GM19239 (cell line): ENCODE measurements at places on chromosomes 6 and 20.

- DNase-seq = no peak
Measured at GRCh38 chr20:44111712-44112335, 75.2 kb downstream of the JPH2 start.

- no peak for DNase-seq
Measured at GRCh38 chr20:16474363-16474762, 98.9 kb downstream of the KIF16B start.

DNA sequence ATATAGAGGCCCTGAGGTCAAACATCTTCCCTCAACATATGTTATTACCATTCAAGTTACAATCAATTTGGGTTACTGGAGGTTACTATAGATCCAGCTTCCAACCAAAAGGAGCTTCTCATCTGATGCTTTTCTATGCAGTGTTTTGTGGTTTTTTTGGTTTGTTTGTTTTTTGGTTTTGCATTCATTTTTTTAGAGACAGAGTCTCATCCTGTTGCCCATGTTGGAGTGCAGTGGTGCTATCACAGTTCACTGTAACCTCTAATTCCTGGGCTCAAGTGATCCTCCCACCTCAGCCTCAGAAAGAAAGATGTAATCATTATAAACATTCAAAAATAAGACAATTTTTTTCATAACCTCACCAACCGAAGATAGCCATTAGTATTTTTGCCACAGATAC, 124.4 kb upstream of the JARID2 start:
- DNase-seq = no peak

- no peak for DNase-seq
Measured at GRCh38 chr20:33008336-33009213, 1.1 kb downstream of the BPIFB2 start.

GRCh38 chr20:58608096-58608840, 42.8 kb upstream of the STX16 start:
- no peak for DNase-seq

DNA sequence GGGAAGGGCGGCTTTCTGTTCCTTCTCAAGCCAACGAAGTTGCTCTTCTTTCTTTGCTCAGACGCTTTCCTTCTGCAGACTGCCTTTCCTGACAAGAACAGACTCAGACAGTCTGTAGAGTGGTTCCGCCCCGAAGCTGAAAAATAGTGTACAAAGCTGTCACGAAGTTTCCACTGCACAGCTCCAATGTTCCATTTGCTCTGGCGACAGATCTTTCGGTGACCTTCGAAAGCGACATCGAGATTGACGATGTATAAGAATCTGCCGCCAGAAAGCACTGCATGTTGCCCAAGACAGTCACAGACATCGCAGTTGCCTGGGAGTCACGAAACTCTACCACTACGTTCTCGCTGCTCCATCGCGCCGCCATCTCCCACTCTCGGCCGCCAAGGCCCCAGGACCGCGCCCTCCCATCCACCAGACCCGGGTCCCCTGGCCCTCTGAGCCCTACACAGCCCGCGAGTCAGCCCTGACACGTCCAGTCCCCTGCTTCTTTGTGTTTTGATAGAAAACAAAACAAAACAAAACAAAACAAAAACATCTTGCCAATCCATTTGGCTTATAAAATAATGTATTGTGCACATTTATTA, 42.1 kb upstream of the ZNF184 start:
- DNase-seq = no peak

DNA sequence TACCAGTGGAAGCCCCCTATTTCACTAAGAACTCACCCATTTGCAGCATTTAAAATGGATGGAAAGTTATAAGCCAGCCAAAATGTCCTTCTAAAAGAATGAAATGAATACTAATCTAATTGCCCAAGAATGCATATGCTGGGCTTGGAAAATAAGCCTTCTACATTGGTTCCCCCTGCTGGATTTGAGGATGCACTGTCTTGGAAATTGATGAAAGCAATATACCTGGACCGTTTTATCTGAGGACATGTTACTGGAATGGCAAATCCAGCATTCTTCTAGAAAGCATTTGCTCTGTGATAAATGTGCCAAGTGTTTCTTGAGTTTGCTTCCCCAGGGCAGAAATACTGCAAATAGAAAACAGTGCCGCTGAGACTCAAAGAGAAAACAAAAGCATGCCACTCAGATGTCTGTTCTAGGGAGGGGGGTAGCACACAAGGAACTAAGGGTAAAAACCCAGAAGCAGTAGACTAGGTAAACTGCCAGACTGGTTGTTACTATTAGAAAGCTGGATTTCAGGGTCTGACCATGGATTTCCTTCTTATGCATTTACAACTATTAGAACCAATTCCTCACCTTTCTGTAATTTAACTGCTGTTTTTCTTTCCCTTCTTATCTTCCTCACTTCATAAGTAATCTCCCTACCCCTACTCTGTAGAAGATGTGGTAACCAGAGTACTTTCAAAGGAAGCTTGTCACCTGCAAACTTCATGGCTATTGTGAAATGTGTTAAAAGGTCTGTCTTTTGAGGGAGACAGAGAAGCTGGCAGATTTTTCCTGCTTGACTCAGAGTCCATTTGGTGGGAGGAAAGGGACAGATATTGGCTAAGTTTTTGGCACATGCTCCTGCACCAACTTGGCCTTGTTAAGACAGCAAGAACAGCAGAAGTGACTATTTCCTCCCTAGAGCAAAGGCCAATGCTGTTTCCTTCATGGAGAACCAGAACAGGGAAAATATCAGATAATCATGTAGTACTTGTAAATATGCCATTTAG, 642.6 kb downstream of the KIF16B start:
- DNase-seq = no peak

- DNase-seq = no peak
Measured at GRCh38 chr6:66245231-66245630, 538.2 kb upstream of the EYS start.

DNA sequence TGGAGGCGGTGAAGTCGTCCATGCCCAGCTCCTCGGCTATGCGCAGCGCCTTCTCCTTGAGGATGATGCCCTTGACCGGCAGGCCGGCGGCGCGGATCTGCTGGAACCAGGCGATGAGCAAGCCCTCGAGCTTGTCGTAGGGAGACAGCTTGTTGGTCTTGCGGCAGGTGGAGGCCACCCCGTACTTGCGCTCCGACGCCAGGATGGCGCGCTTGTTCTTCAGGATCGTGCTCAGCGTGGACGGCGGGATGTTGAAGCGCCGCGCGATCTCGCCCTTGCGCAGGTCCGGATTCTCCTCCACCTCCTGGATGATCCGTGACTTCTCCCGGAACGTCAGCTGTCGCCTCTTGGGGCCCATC, 435 bp downstream of the CENPB start:
- peak; percentile 78 for DNase-seq

DNA sequence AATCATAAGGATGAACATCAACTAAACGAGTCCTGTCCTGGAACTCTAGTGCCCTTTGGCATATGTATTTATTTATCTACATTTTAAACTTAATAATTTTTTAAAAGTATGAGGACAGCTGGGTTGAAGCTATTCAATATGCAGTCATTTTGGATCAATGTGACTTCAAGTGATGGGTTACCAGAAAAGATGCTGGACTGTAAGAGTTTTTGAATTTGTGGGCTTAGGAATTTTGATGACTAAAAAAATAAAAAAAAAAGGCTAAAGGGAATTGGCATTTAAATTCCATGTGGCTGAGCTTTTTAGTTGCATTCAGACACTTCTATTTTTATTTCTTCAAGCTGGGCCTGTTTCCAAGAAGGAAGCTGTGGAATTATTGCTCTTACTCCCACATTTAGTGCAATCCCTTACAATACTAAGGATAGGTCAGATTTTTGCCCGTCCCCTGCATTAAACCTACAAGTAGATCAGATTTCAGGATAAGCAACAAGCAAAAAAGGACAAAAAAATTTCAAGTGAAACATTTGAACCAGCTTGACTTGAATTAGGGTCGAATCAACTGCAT, 704.2 kb upstream of the CITED2 start:
- DNase-seq = no peak

DNA sequence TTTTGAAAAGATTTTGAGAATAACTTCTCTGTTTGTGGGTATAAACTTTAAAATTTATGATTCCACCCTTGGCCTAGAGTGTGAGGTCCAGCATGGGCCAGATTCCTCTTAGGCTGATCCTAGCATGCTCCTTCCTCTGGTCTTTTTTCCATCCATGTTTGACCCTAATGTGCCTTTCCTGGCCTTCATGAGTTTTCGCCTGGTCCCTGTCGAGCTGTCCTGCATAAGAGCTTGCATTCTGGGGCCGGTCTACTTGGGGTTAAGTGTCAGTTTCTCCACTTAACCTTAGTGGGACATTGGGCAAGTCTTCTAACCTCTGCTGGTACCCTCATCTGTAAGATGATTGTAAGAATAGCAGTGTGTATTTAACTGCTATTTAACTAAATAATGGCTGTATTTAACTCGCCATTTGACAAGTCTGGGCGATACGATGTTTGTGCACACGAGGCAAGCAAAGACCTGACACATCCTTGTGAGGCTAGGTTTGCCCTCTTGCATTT, 40.7 kb upstream of the TAGAP start:
- DNase-seq = no peak
